Immature natural killer cell (primary cell): ENCODE measurements at places on chromosomes 11 and 22.

GRCh38 chr11:19848219-19848618 is 135.6 kb downstream of the NAV2 start:
- no peak for DNase-seq
- no peak overlapping the region for H3K27ac ChIP-seq
- H3K36me3 ChIP-seq: no peaks in the 10 kb centered on the region

DNA sequence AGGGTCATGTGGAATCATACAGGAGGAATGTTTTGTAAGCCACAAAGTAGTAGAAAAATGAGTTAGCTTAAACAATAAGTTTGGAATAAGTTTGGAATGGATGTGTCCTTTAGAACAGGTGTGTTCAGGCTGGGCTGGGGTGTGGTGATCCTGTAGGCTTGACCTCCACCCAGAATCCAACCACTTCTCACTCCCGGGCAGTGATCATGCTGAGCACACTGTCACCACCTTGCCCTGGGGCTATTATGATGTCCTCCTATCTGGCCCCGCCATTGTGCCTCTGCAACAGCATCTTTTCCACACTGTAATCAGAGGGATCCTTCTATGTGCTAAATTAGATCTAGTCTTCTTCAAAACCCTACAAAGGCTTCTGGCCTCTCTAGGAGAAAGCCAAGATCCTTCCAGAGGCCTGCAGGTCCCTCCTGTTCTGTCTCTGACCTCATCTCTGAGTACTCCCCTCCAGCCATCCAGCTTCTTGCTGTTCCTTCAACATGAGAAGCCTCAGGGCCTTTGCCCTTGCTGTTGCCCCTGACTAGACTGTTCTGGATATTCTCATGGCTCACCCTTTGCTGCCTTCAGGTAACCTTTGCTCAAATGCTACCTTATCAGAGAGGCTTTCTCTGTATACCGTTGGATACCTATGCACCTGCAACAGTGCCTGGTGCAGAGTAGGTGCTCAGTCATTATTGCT is 18.8 kb upstream of the ACCSL start:
- H3K4me3 ChIP-seq: no peak overlapping the region
- H3K4me1 ChIP-seq: no peaks in the 10 kb centered on the region
- DNase-seq: no peak
- no peaks in the 10 kb centered on the region for H3K36me3 ChIP-seq

GRCh38 chr11:97092823-97093222 is 703.0 kb downstream of the JRKL start:
- no peaks in the 10 kb centered on the region for H3K4me1 ChIP-seq
- no peak overlapping the region for H3K27ac ChIP-seq
- no peaks in the 10 kb centered on the region for H3K36me3 ChIP-seq
- DNase-seq: no peak
- H3K4me3 ChIP-seq: no peak overlapping the region

DNA sequence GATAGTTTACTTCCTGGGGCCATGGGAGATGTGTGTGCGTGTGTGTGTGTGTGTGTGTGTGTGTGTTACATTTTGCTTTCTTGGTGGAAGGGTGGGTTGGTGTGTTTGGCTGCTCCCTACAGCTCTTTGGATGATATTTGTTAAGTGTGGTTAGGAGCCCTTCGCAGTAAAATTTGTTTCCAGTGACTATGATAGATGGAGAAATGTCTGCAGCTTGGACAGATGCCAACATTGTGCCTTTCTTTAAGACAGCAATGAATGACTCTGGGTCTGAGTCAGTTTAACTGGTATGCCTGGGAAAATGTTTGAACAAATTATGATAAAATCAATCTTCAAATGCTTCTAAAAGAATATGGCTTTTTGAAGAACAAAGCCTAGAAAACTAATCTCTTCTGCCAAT is 102.7 kb upstream of the TRPC6 start:
- H3K4me1 ChIP-seq: no peaks in the 10 kb centered on the region
- DNase-seq: no peak
- H3K27me3 ChIP-seq: no peaks in the 10 kb centered on the region
- peaks cover 4% of the 10 kb centered on the region for H3K36me3 ChIP-seq
- no peak overlapping the region for H3K27ac ChIP-seq

- no peak for DNase-seq
- peaks cover 62% of the 10 kb centered on the region for H3K4me1 ChIP-seq
- peak overlapping the region; percentile 62 for H3K4me3 ChIP-seq
- no peaks in the 10 kb centered on the region for H3K36me3 ChIP-seq
- H3K27ac ChIP-seq: peak overlapping the region; percentile 90
- H3K27me3 ChIP-seq: no peaks in the 10 kb centered on the region
Observed at GRCh38 chr22:46775850-46776826, 13.7 kb downstream of the TBC1D22A start.

DNA sequence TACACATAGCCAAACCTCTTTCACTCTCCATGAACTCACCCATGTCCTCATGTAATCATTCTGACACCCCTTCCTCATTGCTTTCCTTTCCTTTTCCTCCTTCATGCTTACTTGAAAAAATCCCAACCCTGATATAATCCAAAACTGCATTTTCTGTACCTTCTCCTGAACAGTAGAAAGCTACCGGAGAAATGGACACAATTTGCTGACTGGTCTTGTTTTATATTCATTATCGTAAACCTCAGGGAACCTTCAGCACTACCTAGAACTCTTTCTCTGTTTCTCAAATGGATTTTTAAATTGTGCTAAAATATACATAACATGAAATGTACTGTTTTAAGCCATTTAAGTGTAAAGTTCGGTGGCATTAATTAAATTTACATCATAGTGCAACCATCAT is 996.9 kb downstream of the NTM start:
- H3K4me3 ChIP-seq: no peak overlapping the region
- no peaks in the 10 kb centered on the region for H3K4me1 ChIP-seq
- H3K27ac ChIP-seq: no peak overlapping the region
- DNase-seq: no peak
- no peaks in the 10 kb centered on the region for H3K36me3 ChIP-seq

DNA sequence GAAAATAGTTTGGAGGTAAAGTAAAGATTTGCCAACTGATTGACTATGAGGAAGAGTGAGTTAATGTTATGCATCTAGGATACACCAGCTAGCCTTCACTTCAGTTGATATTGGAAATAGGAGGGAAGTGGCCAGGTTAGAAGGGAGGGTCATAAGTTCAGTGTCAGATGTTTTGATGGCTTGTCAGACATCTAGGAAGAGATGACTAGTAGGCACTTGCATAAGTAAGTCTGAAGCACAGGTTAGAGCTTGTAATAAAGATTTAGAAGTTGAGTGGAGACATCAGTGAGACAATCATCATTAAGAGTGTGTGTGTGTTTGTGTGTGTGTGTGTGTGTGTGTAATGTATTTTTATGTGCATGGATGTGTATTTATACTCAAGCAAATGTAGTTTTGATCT is 146.1 kb downstream of the OR4C45 start:
- no peaks in the 10 kb centered on the region for H3K27me3 ChIP-seq
- no peaks in the 10 kb centered on the region for H3K4me1 ChIP-seq
- DNase-seq: no peak
- no peaks in the 10 kb centered on the region for H3K36me3 ChIP-seq
- no peak overlapping the region for H3K27ac ChIP-seq
- no peak overlapping the region for H3K4me3 ChIP-seq

GRCh38 chr11:30914143-30914762 is 328.1 kb upstream of the MPPED2 start:
- peaks cover 5% of the 10 kb centered on the region for H3K27me3 ChIP-seq
- H3K27ac ChIP-seq: no peak overlapping the region
- no peaks in the 10 kb centered on the region for H3K36me3 ChIP-seq
- no peak overlapping the region for H3K4me3 ChIP-seq

GRCh38 chr22:43722444-43722843 is 89.7 kb downstream of the EFCAB6 start:
- no peak for DNase-seq
- no peak overlapping the region for H3K4me3 ChIP-seq
- H3K4me1 ChIP-seq: no peaks in the 10 kb centered on the region
- no peaks in the 10 kb centered on the region for H3K36me3 ChIP-seq
- H3K27me3 ChIP-seq: peaks cover 3% of the 10 kb centered on the region

DNA sequence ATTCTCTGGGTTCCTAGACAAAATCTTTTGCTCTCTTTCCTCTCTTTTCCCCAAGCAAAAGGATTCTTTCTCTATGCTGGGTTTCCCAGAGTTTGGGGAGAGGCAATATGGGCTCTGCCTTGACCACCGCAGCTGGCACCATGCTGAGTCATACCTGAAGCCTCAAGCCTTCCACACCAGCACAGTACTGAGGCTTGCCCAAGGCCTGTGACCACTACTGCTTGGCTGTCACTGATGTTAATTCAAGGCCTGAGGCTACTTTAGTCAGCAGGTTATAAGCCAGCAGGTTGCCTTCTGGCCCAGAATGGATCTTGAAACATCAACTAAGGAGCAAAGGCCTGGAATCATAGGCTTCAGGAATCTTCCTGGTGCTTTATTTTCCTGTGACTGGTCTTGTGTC is 185.3 kb downstream of the DYNC2H1 start:
- peaks cover 1% of the 10 kb centered on the region for H3K27me3 ChIP-seq
- peaks cover 14% of the 10 kb centered on the region for H3K36me3 ChIP-seq
- no peaks in the 10 kb centered on the region for H3K4me1 ChIP-seq
- no peak overlapping the region for H3K4me3 ChIP-seq
- H3K27ac ChIP-seq: no peak overlapping the region

- H3K36me3 ChIP-seq: no peaks in the 10 kb centered on the region
- no peaks in the 10 kb centered on the region for H3K4me1 ChIP-seq
- no peak overlapping the region for H3K27ac ChIP-seq
- no peak for DNase-seq
Observed at GRCh38 chr11:27234043-27234668, 128.9 kb downstream of the CCDC34 start.

DNA sequence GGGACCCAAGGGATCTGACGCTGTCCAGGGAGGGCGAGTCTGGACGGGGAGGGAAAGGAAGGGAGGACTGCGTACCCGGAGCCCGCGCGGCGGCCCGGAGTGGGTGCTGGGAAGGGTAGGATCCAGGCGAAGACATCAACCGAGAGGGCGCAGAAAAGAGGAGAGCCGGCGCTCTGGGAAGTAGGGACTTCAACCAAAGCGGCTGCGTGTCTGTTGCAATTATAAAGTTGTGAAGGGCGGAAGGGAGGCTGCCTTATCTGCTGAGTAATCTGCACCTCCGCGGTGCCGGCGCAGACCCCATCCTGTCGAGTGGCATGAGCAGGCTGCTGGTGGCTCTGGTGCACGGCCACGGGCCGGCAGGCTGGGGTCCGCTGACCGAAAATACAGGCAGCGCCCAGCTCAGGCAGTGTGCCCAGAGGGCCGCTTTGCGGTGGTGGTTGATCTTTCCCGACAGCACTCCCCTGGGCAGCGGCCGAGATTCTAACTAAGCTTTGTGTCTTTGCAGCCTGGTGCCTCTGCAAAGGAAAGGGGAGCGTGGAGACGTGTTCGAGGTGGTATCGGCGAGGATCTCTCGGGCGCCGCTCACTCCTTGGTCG is 978 bp downstream of the C11orf87 start:
- H3K4me1 ChIP-seq: no peaks in the 10 kb centered on the region
- DNase-seq: no peak
- no peak overlapping the region for H3K4me3 ChIP-seq
- H3K36me3 ChIP-seq: no peaks in the 10 kb centered on the region
- no peak overlapping the region for H3K27ac ChIP-seq

GRCh38 chr11:116579857-116580727 is 192.7 kb downstream of the BUD13 start:
- H3K27ac ChIP-seq: no peak overlapping the region
- H3K36me3 ChIP-seq: no peaks in the 10 kb centered on the region
- DNase-seq: no peak
- no peaks in the 10 kb centered on the region for H3K4me1 ChIP-seq
- no peak overlapping the region for H3K4me3 ChIP-seq

GRCh38 chr22:22030493-22031182 is 48.1 kb upstream of the TOP3B start:
- no peak overlapping the region for H3K4me3 ChIP-seq
- no peak overlapping the region for H3K27ac ChIP-seq
- H3K4me1 ChIP-seq: no peaks in the 10 kb centered on the region
- no peaks in the 10 kb centered on the region for H3K36me3 ChIP-seq
- peaks cover 7% of the 10 kb centered on the region for H3K27me3 ChIP-seq
- no peak for DNase-seq

- no peak overlapping the region for H3K27ac ChIP-seq
- no peaks in the 10 kb centered on the region for H3K4me1 ChIP-seq
- DNase-seq: no peak
- no peak overlapping the region for H3K4me3 ChIP-seq
Observed at GRCh38 chr22:49011379-49011768, 816.3 kb downstream of the BRD1 start.

DNA sequence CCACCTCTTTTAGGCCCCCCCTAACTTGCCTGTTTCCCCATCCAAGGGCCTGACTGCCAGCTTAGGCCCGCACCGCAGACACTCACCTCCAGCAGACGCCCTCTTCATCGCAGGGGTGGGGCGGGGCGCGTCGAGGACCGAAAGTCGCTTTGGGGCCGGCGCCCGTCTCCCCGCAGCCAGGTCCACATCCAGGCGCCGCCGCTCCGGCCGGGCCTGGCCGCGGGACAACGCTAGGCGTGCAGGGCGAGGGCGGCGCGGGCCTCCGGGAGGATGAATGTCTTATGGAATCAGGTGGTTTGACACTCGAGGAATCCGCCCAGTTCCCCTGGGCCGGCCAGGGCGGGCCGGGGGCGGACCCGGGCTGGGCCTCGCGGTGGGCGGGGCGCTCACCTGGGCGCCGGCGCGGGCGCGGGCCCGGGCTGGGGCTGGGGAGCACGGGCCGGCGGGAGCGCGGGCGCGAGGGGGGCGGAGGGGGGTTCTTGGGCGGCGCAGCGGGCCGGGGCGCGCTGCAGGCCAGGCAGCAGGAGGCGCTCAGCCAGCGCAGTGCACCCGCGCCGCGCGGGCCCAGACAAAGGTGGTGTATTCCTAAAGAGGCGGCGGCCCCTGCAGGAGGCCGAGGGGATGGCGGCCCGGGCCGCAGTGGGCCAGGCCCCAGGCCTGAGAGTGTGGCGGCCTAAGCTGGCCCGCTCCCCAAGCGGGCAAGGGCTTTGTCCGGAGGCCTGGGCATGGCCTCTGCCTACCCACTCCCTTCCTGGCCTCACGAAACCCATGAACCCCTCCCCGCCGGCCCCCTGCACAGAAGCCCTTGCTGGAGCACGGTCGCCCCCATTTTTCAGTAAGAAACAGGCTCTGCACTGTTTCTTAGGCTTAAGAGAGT is 177.6 kb downstream of the IGLL1 start:
- no peaks in the 10 kb centered on the region for H3K4me1 ChIP-seq
- H3K4me3 ChIP-seq: no peak overlapping the region
- no peaks in the 10 kb centered on the region for H3K36me3 ChIP-seq
